ENCODE measurements at places on chromosomes 3 and 15.

DNA sequence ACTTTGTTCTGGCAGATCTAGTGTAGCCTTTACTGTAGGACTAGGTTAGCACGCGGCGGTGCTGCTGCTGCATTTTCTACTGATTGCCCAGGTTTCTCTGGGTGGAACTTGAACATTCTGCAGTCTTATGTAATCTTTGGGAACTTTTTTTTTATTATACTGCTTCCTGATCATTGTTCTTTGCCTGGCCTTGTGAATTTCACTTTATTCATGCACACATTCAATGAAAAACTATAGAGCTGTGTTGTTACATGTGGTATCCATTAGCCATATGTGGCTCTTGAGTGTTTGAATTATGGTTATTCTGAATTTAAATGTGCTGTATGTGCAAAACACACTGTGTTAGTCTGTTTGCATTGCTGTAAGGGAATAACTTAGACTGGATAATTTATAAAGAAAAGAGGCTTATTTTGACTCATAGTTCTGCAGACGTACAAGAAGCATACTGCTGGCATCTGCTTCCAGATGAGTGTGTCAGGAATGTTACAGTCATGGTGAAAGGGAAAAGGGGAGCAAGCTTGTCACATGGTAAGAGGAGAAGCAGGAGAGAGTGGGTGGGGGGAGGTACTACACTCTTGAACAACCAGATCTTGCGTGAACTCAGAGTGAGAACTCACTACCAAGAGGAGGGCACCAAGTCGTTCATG is 26.5 kb downstream of the MEF2A start:
- DNase-seq = no peak

DNA sequence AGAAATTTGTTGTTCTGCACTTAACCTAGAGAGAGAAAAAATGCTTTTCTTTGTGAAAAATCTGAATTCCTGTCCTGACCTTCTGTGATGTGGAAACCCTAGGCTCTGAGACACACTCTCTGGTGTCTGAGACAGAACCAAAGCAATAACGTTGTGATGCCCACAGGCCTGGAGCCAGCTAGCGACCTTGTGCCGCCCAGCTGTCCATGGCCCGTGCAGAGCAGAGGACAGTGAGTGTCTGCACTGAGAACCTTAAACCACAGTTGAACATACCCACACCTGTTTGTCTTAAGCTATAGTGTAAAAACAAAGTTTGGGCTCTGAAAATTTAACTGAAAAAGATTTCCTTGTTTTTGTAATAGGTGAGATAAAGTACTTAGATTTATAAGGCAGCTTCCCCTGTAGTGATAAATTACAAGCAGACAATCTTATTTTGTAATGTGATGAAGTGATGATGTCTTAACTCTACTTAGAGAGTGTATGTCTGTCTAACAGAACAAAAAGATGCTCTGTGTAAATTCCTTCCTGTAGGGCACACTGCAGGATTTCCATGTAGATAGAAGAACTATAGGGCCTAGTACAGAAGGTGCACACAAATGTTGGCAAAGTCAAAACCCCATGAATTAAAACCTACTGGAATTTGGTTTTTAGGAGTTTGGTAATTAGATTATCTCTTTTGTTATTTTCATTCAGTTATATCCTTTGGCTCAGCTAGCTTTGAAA is 62.7 kb downstream of the SNRK start:
- DNase-seq = no peak

- DNase-seq = no peak
These were observed 40.5 kb downstream of the FAM174B start for GRCh38 chr15:92614791-92615785.

- DNase-seq = no peak
These were observed 47.2 kb upstream of the TEX55 start for GRCh38 chr3:119098619-119099222.

GRCh38 chr3:4930501-4930900 is 48.7 kb upstream of the BHLHE40 start:
- DNase-seq = no peak

- DNase-seq = no peak
These were observed 2.3 kb downstream of the FBN1 start for GRCh38 chr15:48643206-48643605.

DNA sequence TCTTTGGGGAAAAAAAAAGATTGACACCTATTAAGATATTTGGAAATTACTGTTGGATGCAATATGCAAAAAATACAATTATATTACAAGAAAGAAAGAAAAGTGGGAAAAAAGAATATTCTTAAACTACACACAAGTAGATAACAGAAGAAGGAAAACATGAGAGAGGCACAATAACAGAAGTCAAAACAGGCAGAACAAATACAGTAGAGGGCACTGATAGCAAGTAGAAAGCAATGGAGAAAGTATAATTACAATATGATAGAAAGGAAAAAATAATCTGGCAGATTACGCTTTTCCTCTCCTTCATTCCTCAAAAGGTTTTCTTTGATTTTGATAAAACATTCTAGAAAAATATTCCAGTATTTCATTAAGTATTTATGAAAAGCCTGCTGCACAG is 72.1 kb downstream of the ADAM10 start:
- no peak for DNase-seq
